ENCODE measurements at places on chromosomes 4 and X. TPM values are rescaled to one million over a fixed set of nuclear protein-coding genes. Genes with fewer than 3 reads are reported as not detected.

NKX1-1 gene
- not detected for total RNA-seq

SYNPO2 gene
- total RNA-seq, result 8.1 TPM

C1QTNF7 gene
- total RNA-seq, result 0.69 TPM

CXCL10 gene
- 0.46 TPM for total RNA-seq

JAKMIP1 gene
- 26.8 TPM for total RNA-seq

NKX3-2 gene
- not detected for total RNA-seq

IBSP gene
- not detected for total RNA-seq

PABPC4L gene
- 3.2 TPM for total RNA-seq

MGAT4D gene
- total RNA-seq, result under 0.01 TPM

TTC29 gene
- total RNA-seq, result 4.8 TPM

PKD2 gene
- 32.3 TPM for total RNA-seq

COX7B2 gene
- total RNA-seq, result not detected

SPOCK3 gene
- 84.4 TPM for total RNA-seq

MID2 gene
- total RNA-seq, result 45.0 TPM

TRMT2B gene
- total RNA-seq, result 9.7 TPM

PAGE5 gene
- total RNA-seq, result not detected

EGF gene
- 0.92 TPM for total RNA-seq

CMC4 gene
- total RNA-seq, result 6.7 TPM

Data from diencephalon (tissue), 1 donor.